ENCODE measurements at places on chromosomes 4 and X.

- no peak for DNase-seq
These were observed 119.6 kb upstream of the GNPDA2 start for GRCh38 chr4:44845993-44846392.

DNA sequence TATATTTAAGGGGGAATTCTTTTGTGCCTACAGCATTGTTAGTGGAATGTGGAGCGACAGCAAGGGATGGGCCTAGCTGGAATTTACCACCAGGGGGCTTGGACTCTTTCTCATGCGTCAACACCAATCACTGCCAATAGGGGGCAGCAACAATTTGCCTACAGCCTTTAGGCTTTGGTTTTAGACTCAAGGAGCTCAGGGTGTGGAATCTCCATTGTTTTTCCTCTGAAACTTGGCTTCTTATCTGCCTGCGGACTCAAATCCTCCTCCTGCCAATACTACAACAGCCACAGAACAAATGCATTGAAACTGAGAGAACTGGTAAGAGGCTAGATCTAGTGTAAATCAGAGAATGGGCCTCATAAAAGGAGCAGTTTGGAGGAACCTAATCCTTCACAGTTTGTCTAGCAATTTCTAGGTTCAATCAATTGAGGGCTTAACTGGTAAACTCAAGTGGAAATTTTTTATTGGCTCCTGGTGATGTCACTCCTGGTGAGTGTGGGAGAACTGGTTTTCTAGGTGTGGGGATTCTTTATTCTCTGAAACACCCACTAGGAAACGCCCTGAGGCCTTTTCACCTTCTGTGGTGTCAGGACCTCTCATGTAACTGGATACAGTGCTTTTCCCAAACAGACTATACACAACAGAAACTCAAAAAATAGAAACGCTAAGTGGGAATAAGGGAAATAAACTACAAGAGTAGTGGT, 27.9 kb upstream of the TMSB4X start:
- peak; percentile 58 for DNase-seq

DNA sequence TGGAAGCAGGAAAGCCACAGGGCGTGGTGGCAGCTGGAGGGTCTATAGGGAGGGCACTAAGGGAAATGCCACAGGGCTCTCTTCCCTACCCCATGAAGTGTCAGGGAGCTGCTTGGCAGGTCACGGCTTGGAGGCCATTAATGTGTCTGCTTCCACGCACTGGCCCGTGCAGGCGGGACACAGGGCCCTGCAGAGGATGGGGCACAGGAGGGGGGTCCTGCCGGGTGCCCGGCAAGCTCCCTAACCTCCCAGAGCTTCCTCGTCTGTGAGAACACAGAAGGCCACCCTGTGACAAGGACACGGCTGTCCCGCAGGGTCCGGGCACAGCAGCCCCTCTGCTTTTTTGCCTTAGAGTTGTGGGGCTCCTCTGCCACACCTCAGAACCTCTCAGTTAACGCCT, 25.5 kb downstream of the FAM53A start:
- no peak for DNase-seq

GRCh38 chrX:68532831-68533533, 34.1 kb downstream of the YIPF6 start:
- no peak for DNase-seq

DNA sequence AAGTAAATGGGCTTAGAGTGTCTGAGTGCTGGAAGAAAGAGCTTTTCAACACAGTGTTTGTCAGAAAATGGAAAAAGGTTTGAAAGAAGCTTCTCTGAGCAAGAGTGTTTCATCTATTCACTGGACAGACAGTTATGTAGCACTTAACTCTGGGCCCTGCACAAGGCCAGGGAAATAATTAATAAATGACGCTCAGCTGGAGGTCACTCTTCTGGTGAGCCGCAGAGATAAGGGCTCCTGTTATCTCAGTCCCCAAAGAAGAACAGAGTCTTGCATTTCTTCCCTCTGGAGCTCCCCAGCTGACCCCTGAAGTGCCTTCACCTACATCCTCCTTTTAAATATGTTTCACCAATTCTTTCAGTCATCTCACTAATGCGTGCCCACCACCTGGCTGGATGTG, 90.4 kb downstream of the SLC16A2 start:
- no peak for DNase-seq

GRCh38 chr4:16714191-16714590, 184.3 kb downstream of the LDB2 start:
- no peak for DNase-seq

- no peak for DNase-seq
These were observed 81.7 kb upstream of the KCNIP4 start for GRCh38 chr4:22030307-22030706.

DNA sequence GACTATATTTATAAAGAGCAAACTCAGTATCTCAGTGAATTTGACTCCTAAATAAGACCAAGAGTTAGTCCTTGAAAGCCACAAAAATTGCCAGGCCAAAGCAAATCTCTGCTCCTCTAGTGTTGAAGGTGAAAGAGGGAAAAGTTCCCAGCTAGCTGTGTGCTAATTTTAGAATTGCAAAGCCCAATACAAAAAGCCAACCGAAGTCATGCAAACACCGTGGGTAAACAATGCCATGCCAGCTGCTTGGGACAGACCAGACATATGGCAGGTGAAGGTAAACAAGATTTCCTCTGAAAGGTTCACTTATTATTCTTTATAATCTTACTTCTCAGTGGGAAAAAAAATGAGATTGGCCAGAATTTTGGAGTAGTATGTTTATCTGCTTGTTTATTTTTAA, 80.5 kb upstream of the LNX1 start:
- DNase-seq, result no peak

DNA sequence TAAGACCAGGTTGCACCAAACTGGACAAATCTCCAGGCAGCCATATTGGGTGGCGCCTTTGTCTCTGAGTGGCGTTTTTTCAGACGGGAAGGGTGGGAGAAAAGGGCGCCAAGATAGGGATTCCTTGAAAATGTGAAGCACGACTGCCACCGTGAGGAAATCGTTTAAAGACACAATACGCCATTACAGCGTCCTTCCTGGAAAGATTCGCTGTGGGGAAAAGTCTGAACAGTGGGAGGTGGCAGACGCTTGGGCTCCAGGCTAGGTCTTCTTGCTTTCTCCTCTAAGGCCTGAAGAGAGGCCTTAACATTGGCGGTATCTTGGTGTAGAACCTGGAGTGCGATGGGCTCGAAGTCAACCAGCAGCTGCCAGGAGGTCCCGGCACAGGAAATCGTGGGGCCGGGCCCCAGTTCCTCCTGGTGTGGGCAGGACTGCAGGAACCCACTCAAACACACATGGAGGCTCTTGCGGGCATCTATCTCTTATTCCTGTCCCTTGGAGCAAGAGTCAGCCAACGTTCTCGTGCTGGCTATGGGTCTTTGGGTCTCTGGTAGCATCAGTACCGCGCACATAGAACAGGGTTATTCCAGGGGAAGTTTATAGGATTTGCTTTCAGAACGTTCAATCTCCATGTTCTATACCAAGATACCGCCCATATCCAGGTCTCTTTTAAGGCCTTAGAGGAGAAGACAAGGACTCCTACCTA, 208.8 kb downstream of the OR13H1 start:
- DNase-seq, result no peak

All from pons (tissue), 1 donor.